ENCODE measurements at places on chromosomes 7 and 10.

DNA sequence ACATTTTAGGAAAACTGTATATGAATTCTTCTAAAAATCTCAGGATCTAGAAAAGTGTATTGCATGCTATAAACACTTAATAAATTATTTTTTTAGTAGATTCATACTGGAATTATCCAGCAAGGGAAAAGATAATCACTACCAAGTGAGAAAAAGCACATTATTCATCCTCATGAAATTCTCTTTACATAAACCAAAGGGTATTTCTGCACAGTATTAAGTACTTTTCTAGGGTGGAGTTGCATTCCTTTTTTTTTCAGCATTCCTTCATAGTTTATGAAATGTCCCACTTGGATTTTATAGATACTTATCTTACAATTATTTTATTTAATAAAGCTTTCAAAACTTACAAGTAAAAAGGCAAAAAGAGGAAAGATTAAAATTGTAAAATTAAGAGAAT lies 403.3 kb downstream of the HGF start:
- no peak for DNase-seq

DNA sequence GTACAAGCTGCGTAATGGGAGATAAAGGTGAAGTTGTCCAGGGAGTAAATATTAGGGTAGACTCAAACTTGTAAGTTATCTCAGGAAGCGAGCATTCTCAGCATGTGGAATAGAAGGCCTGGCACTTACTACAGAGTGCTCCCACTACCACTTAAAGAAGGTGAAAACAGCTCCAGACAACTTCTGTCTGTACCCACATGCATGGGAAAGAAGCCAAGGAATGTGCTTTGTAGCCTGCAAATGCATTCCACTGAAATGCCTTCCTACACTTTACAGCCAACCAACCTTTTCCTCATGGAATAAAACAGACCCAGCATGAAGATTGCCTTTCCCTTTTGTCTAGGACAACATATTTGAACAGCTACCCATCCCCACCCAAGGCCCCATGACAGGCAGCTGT lies 45.4 kb upstream of the NPSR1 start:
- no peak for DNase-seq

DNA sequence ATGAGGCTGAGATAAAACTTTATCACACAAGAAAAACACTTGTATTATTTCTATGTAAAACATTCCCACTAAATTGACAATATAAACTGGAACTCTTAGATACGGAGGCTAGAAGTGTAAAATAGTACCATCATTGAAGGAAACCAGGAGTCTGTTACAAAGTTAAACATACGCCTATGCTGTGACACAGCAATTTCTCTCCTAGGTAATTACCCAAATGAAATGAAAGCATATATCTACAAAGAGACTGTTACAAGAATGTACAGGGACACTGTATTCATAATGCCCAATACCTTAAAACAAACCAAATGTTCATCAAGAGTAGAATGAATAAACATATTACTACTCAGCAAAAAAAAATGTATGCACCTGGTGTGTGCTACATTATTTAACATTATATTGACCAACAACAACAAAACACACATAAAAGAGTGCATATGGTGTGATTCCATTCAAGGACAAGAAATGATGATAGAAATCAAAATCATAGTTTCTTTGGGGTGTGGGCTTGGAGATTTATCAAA lies 33.2 kb upstream of the ELAPOR2 start:
- DNase-seq, result no peak

- DNase-seq, result no peak
Observed at GRCh38 chr10:17037910-17038309, 91.7 kb downstream of the CUBN start.

Measured in NCI-H1048 (cell line).